Fibroblast of lung (primary cell): ENCODE measurements at places on chromosomes 6 and 20. TPM values are rescaled to one million over a fixed set of nuclear protein-coding genes. Genes with fewer than 3 reads are reported as not detected.

The DLL1 gene
- total RNA-seq, result 5.6 and 12.4 TPM in 2 replicates

The SAMD10 gene
- total RNA-seq, result 0.77 and 0.99 TPM in 2 replicates

The ADTRP gene
- total RNA-seq, result 1.3 and 1.7 TPM in 2 replicates

The GJA10 gene
- not detected in 2 replicates for total RNA-seq

The CD83 gene
- total RNA-seq, result 1.3 and 5.0 TPM in 2 replicates

The SRPK1 gene
- total RNA-seq, result 34.7 and 44.8 TPM in 2 replicates

The PGC gene
- not detected in 2 replicates for total RNA-seq

The SLC22A16 gene
- under 0.01 TPM in 1 of 2 replicates, not detected in the other for total RNA-seq

The FERMT1 gene
- total RNA-seq, result 3.3 and 6.8 TPM in 2 replicates

The CFAP206 gene
- under 0.01 and 0.26 TPM in 2 replicates for total RNA-seq

The KCNK15 gene
- total RNA-seq, result 1.8 and 4.1 TPM in 2 replicates

The DNAH8 gene
- under 0.01 TPM in 2 replicates for total RNA-seq

The SERPINB1 gene
- total RNA-seq, result 19.3 TPM in 2 replicates

The PRDM13 gene
- total RNA-seq, result not detected in 2 replicates

The CGAS gene
- total RNA-seq, result 5.0 and 5.9 TPM in 2 replicates

The LAMA4 gene
- 494 and 636 TPM in 2 replicates for total RNA-seq

The F13A1 gene
- under 0.01 TPM in 1 of 2 replicates, not detected in the other for total RNA-seq

The TSBP1 gene
- total RNA-seq, result under 0.01 TPM in 1 of 2 replicates, not detected in the other

The ULBP2 gene
- total RNA-seq, result 1.0 and 1.8 TPM in 2 replicates

The SYTL3 gene
- total RNA-seq, result 2.8 and 4.6 TPM in 2 replicates

The HLA-DRA gene
- total RNA-seq, result 0.17 and 1.0 TPM in 2 replicates

The POU5F1 gene
- total RNA-seq, result under 0.01 TPM in 2 replicates

The THBD gene
- 1.5 and 8.4 TPM in 2 replicates for total RNA-seq

The RAET1L gene
- total RNA-seq, result not detected in 2 replicates

The ABHD16B gene
- total RNA-seq, result not detected in 2 replicates

The UBE2V1 gene
- total RNA-seq, result 31.7 and 33.4 TPM in 2 replicates
